ENCODE measurements at places on chromosomes 4 and X. TPM values are rescaled to one million over a fixed set of nuclear protein-coding genes. Genes with fewer than 3 reads are reported as not detected.

MAGED4B gene
- total RNA-seq, result 4.1 TPM

TBC1D8B gene
- 11.6 TPM for total RNA-seq

DBET gene
- total RNA-seq, result not detected

ARHGAP6 gene
- total RNA-seq, result 5.0 TPM

ASB12 gene
- 0.40 TPM for total RNA-seq
